ENCODE measurements at places on chromosomes 16 and 17. TPM values are rescaled to one million over a fixed set of nuclear protein-coding genes. Genes with fewer than 3 reads are reported as not detected.

DNA sequence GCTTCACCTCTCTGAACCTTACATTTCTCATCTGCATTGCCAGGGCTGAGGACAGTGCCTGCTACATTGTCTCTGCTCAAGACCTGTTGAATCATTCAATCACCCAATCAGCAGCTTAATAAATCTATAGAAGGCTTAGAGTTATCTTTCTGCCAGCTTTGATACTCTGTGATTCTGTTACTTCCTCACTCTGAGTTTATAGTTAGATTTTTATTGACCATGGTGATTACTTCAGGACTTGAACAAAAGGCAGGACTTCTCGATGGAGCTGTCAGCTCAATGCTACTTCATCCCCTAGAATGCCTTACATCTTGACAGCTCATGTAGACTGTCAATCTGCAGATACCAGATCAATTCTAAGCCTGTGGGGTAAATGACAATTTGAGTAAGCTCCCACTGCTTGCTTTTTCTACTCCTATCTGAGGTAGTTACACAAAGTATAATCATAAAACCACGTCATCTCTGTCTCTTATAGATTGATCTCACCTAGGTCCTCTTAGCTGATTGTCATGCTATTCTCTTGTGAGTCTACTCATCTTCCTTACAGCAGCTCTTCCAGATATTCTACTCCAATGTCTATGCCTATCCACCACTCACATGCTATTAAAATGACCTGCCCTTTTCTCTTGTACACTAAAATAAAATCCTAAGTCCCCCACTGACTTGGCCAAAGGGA lies 318.3 kb upstream of the CA10 start:
- no peak overlapping the region for H3K27ac ChIP-seq
- H3K4me3 ChIP-seq, result no peak overlapping the region
- no peak for DNase-seq
- H3K27me3 ChIP-seq, result no peaks in the 10 kb centered on the region

DNA sequence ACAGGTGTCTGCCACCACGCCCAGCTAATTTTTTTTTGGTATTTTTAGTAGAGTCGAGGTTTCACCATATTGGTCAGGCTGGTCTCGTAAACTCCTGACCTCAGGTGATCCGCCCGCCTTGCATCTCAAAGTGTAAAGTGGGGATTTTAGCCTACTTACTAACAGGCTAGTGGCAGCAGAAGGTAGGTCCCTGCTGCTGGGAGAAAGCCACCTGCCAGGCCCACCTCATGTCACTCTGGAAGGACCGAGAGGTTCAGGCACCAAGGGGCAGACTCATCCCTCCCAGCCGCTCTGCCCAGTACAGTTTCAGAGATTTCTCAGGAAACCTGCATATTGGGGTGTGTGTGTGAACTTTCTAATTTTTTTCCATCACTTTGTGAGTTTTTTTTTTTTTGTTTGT lies 2.1 kb upstream of the RCVRN start:
- no peaks in the 10 kb centered on the region for H3K27me3 ChIP-seq
- H3K36me3 ChIP-seq, result no peaks in the 10 kb centered on the region
- DNase-seq, result no peak
- no peak overlapping the region for H3K4me3 ChIP-seq

DNA sequence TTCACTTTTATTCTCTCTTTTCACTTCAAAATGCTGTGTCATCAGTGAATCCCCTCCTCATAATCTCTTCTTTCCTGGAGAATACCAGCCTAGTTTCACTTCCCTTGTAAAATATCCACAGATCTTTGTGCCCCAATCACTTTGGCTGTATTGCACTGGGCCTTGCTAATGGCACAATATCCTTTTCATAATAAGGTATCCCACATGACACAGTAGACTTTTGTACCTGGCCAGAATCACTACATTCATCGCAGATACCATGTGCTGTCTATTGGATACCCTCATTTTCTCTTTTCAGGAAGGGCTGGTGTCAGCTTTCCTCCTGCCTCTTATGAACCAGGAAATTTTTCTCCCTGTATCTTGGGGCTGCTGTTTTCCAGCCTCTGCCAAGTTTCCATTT lies 25.7 kb upstream of the TOX3 start:
- DNase-seq, result no peak
- no peaks in the 10 kb centered on the region for H3K36me3 ChIP-seq
- no peak overlapping the region for H3K4me3 ChIP-seq
- H3K27me3 ChIP-seq, result no peaks in the 10 kb centered on the region

DNA sequence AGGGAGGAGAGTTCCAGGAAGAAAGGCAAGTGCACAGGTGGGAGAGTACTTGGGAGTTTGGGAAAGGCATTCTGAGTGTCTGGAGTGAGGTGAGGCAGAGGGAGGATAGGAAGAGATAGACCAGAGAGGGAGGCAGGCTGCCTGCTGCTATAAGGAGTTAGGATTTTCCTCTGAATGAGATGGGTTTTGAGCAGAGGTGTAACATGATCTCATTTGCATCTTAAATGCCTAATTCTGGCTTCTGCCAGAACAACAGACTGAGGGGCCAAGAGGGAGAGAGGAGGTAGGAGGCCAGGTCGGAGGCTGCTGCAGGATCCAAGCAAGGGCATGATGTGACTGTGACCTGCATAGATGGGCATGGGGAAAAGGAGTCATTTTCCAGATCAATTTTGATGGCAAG lies 31.5 kb upstream of the IRX6 start:
- no peaks in the 10 kb centered on the region for H3K36me3 ChIP-seq
- H3K27ac ChIP-seq, result no peak overlapping the region
- no peaks in the 10 kb centered on the region for H3K4me1 ChIP-seq
- DNase-seq, result no peak
- peaks cover 8% of the 10 kb centered on the region for H3K27me3 ChIP-seq
- H3K4me3 ChIP-seq, result no peak overlapping the region

- peaks cover 9% of the 10 kb centered on the region for H3K27me3 ChIP-seq
- no peak for DNase-seq
- no peak overlapping the region for H3K27ac ChIP-seq
- peaks cover 2% of the 10 kb centered on the region for H3K4me1 ChIP-seq
- no peak overlapping the region for H3K4me3 ChIP-seq
These were observed 15.6 kb downstream of the NACA2 start for GRCh38 chr17:61575352-61575975.

DNA sequence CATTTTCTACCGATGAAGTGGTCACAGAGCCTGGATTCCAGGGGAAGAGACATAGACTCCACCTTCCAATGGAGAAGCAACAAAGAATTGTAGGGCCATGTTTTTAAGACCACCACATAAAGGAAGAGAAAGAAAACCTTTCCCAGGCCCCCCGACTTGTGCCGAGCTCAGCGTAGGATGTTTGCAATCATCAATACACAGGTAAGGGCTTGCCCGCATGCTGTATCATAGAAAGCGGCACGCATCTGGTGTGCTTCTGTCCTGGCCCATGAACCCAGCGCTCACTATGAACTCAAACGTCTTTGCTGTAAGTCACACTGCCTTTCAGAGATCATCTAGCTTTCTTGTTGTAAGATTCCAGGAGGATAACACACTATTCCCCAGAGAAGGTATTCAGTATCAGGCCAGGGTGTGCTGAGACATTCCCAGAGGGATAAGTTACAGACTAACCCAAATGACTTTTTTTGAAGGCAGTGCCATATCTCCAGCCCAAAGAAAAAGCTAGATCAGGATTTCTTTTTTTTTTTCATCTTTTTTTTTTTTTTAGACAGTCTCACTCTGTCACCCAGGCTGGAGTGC lies 79.5 kb upstream of the RPL38 start:
- H3K36me3 ChIP-seq, result no peaks in the 10 kb centered on the region
- H3K4me1 ChIP-seq, result no peaks in the 10 kb centered on the region
- no peak for DNase-seq
- peaks cover 19% of the 10 kb centered on the region for H3K27me3 ChIP-seq
- no peak overlapping the region for H3K27ac ChIP-seq

- H3K27me3 ChIP-seq, result no peaks in the 10 kb centered on the region
- no peak overlapping the region for H3K4me3 ChIP-seq
- no peak overlapping the region for H3K27ac ChIP-seq
- peaks cover 4% of the 10 kb centered on the region for H3K4me1 ChIP-seq
- DNase-seq, result no peak
- H3K36me3 ChIP-seq, result peaks cover 1% of the 10 kb centered on the region
These were observed 19.5 kb upstream of the GSE1 start for GRCh38 chr16:85593494-85594221.

GRCh38 chr17:65389949-65390348 lies 171.5 kb downstream of the AXIN2 start:
- H3K27ac ChIP-seq, result no peak overlapping the region
- no peak for DNase-seq
- H3K4me1 ChIP-seq, result peaks cover 9% of the 10 kb centered on the region
- no peak overlapping the region for H3K4me3 ChIP-seq

GRCh38 chr17:48181653-48182052 lies 74.1 kb downstream of the SNX11 start:
- DNase-seq, result no peak
- H3K27ac ChIP-seq, result no peak overlapping the region
- H3K36me3 ChIP-seq, result peaks cover 35% of the 10 kb centered on the region
- H3K27me3 ChIP-seq, result no peaks in the 10 kb centered on the region
- peaks cover 15% of the 10 kb centered on the region for H3K4me1 ChIP-seq

The CD300C gene
- not detected for total RNA-seq

The RNF167 gene
- 157 TPM for total RNA-seq

The E4F1 gene
- 19.3 TPM for total RNA-seq

The ZP2 gene
- total RNA-seq, result not detected

The CD300LF gene
- not detected for total RNA-seq

The TMC5 gene
- not detected for total RNA-seq

The PRKCA gene
- total RNA-seq, result 78.5 TPM

Measured in activated CD4-positive, alpha-beta memory T cell treated with anti-CD3 and anti-CD28 coated beads for 36 hours (primary cell).